Stimulated activated CD4-positive, alpha-beta T cell treated with anti-CD3 and anti-CD28 coated beads, Interleukin-2, amount 100 ng/mL, for 24 hours (primary cell): ENCODE measurements at places on chromosomes 4 and X.

- no peak for DNase-seq
These were observed 10.9 kb upstream of the SYTL5 start for GRCh38 chrX:37995428-37995827.

DNA sequence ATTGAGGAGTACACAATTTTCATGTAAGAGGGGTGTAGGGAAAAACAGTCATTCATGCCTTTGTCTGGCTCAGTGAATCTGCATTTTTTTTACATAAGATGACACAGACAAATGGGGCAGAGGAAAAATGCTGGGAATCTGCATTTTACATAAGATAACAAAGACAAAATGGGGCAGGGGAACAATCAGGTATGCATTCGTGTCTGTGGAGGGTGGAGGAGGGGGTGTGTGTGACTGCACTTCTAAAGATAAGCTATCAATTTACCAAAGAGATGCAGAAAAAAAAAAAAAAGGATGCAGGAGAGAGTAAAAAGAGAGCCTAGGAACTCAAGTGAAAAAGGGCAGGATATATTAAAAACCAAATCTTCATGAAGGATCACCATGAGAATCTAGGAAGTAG, 637.4 kb downstream of the ZNF674 start:
- DNase-seq, result no peak

DNA sequence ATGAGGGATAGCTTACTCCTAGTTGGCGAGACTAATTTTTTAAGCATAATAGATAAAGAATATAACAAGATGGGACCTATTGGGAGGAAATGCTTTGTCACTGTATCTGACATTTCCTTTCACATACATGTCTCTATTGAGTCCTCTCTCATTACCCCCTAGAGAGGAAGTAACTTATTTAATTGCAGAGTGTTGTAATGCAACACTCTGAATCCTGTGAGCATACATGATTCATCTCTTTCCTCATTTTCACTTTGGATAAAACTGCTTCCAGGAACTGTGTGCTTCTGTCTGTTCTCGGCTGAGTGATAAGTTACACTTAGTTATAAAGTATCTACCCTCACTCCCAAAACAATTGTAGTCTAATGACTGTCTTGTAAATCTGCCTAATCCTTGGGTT, 266.1 kb upstream of the ANXA10 start:
- no peak for DNase-seq

DNA sequence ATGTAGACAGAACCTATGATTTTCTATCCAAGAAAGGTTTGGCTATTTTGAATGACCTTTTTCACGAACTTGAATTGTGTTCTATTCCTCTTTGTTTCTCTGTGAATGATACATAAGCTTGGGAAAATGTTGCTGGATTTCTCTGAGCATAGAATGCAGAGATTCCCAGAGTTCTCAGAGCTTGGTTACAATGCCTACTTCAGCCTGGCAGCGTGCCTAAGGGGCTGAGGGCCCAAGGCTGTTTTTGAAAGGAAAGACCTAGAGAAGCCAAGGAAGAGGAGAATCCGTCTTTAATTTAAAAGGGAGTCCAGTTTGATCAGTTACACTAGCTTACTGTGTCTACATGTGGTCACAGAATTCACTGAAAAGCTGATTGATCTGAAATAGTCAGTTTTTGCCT, 55.3 kb upstream of the CXorf51B start:
- no peak for DNase-seq

GRCh38 chr4:99043346-99043745, 45.2 kb downstream of the ADH5 start:
- DNase-seq, result no peak

- no peak for DNase-seq
These were observed 55.9 kb upstream of the USP9X start for GRCh38 chrX:41029332-41029731.

- no peak for DNase-seq
These were observed 109.3 kb upstream of the NUDT6 start for GRCh38 chr4:123031664-123032063.

GRCh38 chrX:41105005-41105404, 19.8 kb downstream of the USP9X start:
- DNase-seq, result no peak

- DNase-seq, result no peak
These were observed 184.5 kb downstream of the CLCN4 start for GRCh38 chrX:10341309-10341708.

- no peak for DNase-seq
These were observed 15.0 kb upstream of the CT47A1 start for GRCh38 chrX:121000589-121000988.

DNA sequence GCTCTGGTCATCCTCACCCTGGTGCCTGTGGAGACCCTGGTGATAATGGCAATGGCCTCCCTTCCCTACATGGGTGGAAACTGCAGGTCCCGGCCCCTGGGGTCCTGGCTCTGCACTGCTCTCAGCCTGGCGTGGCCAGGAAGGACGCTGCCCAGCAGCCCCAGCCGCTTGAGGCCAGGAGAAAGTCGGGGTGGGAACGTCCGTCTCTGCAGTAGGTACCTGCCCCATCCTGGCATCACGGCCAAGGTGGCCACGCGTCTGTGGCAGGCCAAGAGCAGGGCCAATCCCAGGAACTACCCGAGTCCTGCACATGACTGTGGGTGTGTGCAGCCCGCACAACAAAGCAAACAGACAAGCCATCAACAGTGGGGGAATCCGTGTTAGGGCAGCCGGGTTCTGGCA, 33.8 kb downstream of the FGFRL1 start:
- no peak for DNase-seq
